ENCODE measurements at places on chromosomes 2 and 18.

DNA sequence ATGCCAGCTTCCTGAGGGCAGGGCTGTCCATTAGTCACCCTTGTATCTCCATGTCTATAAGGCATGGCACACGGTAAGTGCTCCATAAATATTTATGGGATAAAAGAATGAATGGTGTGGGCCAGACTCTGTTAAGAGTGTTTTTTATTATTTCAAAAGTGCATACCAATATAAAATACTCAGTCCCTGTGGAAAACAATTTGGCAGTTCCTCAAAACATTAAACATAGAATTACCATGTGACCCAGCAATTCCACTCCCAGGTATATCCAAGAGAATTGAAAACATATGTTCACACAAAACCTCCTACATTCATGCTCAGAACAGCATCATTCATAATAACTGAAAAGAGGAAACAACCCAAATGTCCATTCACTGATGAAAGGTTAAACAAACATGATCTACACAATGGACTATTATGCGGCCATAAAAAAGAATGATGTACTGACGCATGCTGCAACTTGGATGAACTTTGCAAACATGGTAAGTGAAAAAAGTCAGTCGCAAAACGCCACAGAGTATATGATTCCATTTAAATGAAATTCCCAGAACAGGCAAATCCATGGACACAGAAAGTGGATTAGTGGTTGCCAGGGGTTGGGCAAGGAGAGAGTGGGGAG, 69.1 kb upstream of the TCF7L1 start:
- DNase-seq: no peak

DNA sequence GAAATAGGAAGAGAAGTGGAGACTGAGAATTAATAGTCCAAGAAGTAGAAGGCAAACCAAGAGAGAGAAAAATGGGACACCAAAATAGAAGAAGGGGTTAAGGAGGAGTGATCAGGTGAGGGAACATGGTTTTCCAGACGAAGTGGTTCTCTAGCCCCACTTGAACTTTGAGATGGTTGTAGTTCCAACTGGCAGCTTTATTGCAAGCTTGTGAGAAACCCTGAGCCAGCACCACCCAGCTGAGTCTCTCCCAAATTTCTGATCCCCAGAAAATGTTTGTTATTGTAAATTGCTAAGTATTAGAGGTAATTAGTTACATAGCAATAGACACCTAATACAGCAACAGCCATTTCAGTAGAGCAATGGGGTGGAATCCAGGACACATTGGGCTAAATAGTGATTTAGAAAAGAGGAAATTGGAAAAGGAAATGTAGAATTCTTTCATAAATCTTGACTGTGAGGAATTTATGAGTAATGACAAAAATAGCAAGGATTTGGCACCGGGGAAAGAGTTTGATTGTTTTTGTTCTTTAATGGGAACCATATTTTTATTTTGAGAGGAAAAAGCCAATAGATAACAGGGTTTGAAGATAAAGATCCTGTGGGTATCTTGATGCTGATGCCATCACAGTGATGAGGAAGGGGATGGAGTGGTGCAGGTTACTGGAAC, 62.1 kb upstream of the XDH start:
- DNase-seq: no peak

GRCh38 chr2:231643495-231643888, 50.8 kb downstream of the TEX44 start:
- peak; percentile 15 for DNase-seq

DNA sequence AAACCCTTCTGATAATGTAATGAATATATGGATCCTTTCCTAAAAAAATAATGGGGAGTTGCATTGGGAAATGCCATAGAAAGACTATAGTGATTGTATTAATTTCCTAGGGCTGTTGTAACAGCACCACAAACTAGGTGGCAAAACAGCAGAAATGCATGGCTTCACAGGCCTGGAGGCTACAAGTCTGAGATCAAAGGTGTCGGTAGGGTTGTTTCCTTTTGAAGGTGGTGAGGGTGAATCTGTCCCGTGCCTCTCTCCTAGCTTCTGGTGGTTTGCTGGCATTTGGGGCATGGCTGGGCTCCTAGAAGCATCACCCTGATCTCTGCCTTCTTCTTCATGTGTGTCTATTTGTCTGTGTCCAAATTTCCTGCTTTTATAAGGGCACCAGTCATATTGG, 149.7 kb downstream of the INHBB start:
- no peak for DNase-seq

DNA sequence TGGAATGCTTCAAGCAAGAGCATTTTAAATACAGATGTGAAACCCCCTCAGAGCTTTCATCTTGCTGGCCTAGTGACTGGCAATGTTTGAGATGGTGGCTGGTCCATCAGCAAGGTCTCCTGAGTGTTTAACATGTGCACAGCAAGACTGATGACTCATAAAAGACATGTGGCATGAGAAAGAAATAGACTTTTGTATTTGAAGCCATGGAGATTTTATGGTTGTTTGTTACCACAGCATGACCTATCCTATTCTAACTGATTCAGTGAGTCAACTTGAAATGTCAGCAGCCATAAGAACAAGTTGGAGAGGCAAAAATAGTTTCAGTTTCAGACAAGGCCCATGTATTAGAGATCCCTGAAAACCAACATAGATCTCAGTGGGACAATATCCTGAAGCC, 154.7 kb upstream of the LYPD1 start:
- no peak for DNase-seq

GRCh38 chr18:9095297-9096006, 7.0 kb upstream of the NDUFV2 start:
- DNase-seq: peak; percentile 78

DNA sequence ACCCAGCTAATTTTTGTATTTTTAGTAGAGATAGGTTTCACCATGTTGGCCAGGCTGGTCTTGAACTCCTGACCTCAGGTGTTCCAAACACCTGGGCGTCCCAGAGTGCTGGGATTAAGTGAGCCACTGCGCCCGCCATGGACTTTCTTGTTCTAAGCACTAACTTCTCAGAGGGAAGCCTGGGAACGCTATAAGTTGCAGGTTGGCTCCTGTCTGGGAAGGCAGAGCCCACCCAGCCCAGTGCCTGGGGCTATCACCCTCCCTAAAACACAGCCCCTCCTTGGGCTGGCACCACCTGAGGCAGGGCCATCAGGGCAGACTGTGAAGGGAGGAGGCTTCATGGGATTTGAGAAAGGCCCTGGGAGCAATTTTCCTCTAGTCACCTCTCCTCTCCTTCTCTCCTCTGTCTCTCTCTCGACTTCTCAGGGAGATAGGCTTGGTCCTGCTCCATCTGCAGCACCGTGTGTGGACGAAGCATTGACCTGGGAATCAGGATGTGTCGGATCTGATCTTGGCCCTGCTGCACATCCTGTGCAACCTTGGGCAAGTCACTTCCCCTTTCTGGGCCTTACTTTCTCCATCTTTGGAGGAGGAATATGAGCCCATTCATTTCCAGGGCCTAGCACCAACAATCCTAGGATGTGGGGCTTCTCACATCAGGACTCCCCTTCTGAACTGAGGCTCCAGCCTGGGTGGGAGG, 10.9 kb downstream of the PSD4 start:
- no peak for DNase-seq
